ENCODE measurements at places on chromosomes 7 and 10. TPM values are rescaled to one million over a fixed set of nuclear protein-coding genes. Genes with fewer than 3 reads are reported as not detected.

The IDI2 gene
- total RNA-seq = not detected

The ACTR3C gene
- total RNA-seq = 7.8 TPM

The HOXA2 gene
- total RNA-seq = 0.76 TPM

The SAMD9L gene
- 30.7 TPM for total RNA-seq

The CREB5 gene
- total RNA-seq = 111 TPM

The SEC23IP gene
- 39.7 TPM for total RNA-seq

The NPC1L1 gene
- total RNA-seq = under 0.01 TPM

The ELFN1 gene
- 2.3 TPM for total RNA-seq

The EBF3 gene
- 8.4 TPM for total RNA-seq

The TEX36 gene
- total RNA-seq = not detected

The MRPL43 gene
- total RNA-seq = 44.0 TPM

The PLEKHS1 gene
- total RNA-seq = not detected

The DEPP1 gene
- total RNA-seq = 140 TPM

The PAX4 gene
- not detected for total RNA-seq

The PAPOLB gene
- 0.39 TPM for total RNA-seq

The PDE6C gene
- total RNA-seq = not detected

The SLC16A12 gene
- not detected for total RNA-seq

The PSD gene
- total RNA-seq = 1.8 TPM

The MAPK8 gene
- total RNA-seq = 49.9 TPM

The PITX3 gene
- 0.13 TPM for total RNA-seq

The NME8 gene
- not detected for total RNA-seq

The KAZALD1 gene
- 54.2 TPM for total RNA-seq

The BTBD16 gene
- not detected for total RNA-seq

The PYROXD2 gene
- total RNA-seq = 11.5 TPM

The CALML3 gene
- total RNA-seq = not detected

The CDC14C gene
- 0.22 TPM for total RNA-seq

The SVOPL gene
- not detected for total RNA-seq

The CDNF gene
- total RNA-seq = 2.7 TPM

The TAS2R5 gene
- 2.6 TPM for total RNA-seq

The SCIN gene
- 3.6 TPM for total RNA-seq

The PTPRE gene
- 30.7 TPM for total RNA-seq

The NUPR2 gene
- not detected for total RNA-seq

The WNT8B gene
- not detected for total RNA-seq

The LIPJ gene
- total RNA-seq = 0.11 TPM

The PPIA gene
- 2,223 TPM for total RNA-seq

The MINPP1 gene
- total RNA-seq = 28.5 TPM

The MYO1G gene
- under 0.01 TPM for total RNA-seq

The ANKRD7 gene
- total RNA-seq = 2.8 TPM

The OR2A1 gene
- total RNA-seq = 0.39 TPM

The HSPA14 gene
- 16.2 TPM for total RNA-seq

The FANK1 gene
- total RNA-seq = 4.8 TPM

The NEUROG3 gene
- total RNA-seq = not detected

The PTCD1 gene
- 6.2 TPM for total RNA-seq

The ZEB1 gene
- 149 TPM for total RNA-seq

The ELMO1 gene
- total RNA-seq = 15.3 TPM

The ADAM22 gene
- 1.0 TPM for total RNA-seq

The CALHM3 gene
- total RNA-seq = not detected

The CHPF2 gene
- 70.9 TPM for total RNA-seq

The SPRN gene
- total RNA-seq = 0.11 TPM

The GPRIN2 gene
- not detected for total RNA-seq

The OIT3 gene
- 0.43 TPM for total RNA-seq

The OR2A42 gene
- total RNA-seq = 0.26 TPM

The ENTPD1 gene
- 0.32 TPM for total RNA-seq

The CPXM2 gene
- 52.1 TPM for total RNA-seq

The SAP25 gene
- not detected for total RNA-seq

The VSTM4 gene
- 20.1 TPM for total RNA-seq

The FGF8 gene
- 0.43 TPM for total RNA-seq

Measured in articular chondrocyte of knee joint (primary cell).